Thymus (tissue), 14 donors: ENCODE measurements at places on chromosomes 1 and 21. TPM values are rescaled to one million over a fixed set of nuclear protein-coding genes. Genes with fewer than 3 reads are reported as not detected.

PEX11B gene
- 32.9 TPM for total RNA-seq

C1orf115 gene
- total RNA-seq = 3.5 TPM

SMCP gene
- total RNA-seq = not detected

B3GALT2 gene
- 0.38 TPM for total RNA-seq

ADGRB2 gene
- total RNA-seq = 6.0 TPM

CD48 gene
- total RNA-seq = 208 TPM

PDE4B gene
- 9.9 TPM for total RNA-seq

OR2L3 gene
- total RNA-seq = not detected

BSND gene
- total RNA-seq = 0.14 TPM

CLDN8 gene
- 0.05 TPM for total RNA-seq

COL16A1 gene
- total RNA-seq = 32.9 TPM

GLIS1 gene
- 0.05 TPM for total RNA-seq

C1QB gene
- 118 TPM for total RNA-seq

PRKAA2 gene
- 1.1 TPM for total RNA-seq

PCP4L1 gene
- 2.4 TPM for total RNA-seq

ARHGEF10L gene
- 1.9 TPM for total RNA-seq

KCNK1 gene
- total RNA-seq = 0.66 TPM

TRIM67 gene
- 0.05 TPM for total RNA-seq

OR2G6 gene
- not detected for total RNA-seq

DTL gene
- 23.4 TPM for total RNA-seq

SLC44A5 gene
- total RNA-seq = 0.05 TPM

RGSL1 gene
- not detected for total RNA-seq

FTCD gene
- total RNA-seq = 0.09 TPM

FAM131C gene
- 0.05 TPM for total RNA-seq

PGBD2 gene
- total RNA-seq = 8.0 TPM

UBL4B gene
- total RNA-seq = not detected

PKLR gene
- 0.19 TPM for total RNA-seq

TCEA3 gene
- total RNA-seq = 3.0 TPM

ATP6V1G3 gene
- total RNA-seq = not detected

RGS7 gene
- 0.05 TPM for total RNA-seq

OR2L2 gene
- under 0.01 TPM for total RNA-seq

ACTN2 gene
- total RNA-seq = 0.38 TPM

KISS1 gene
- total RNA-seq = 0.90 TPM

ERICH3 gene
- 5.2 TPM for total RNA-seq

PADI3 gene
- total RNA-seq = 0.09 TPM

GJA9 gene
- 0.05 TPM for total RNA-seq

VHLL gene
- not detected for total RNA-seq

AVPR1B gene
- 0.09 TPM for total RNA-seq

NPHS2 gene
- total RNA-seq = 0.05 TPM

GPR3 gene
- 0.09 TPM for total RNA-seq

NBPF20 gene
- total RNA-seq = 2.1 TPM

LEPROT gene
- total RNA-seq = 14.8 TPM

S100A14 gene
- total RNA-seq = 137 TPM

CHD1L gene
- 40.2 TPM for total RNA-seq

EXTL2 gene
- 10.6 TPM for total RNA-seq

CRP gene
- total RNA-seq = 0.05 TPM

SLC6A9 gene
- total RNA-seq = 0.57 TPM

NT5C1A gene
- 0.09 TPM for total RNA-seq

GTF2B gene
- 95.4 TPM for total RNA-seq

UTP25 gene
- 6.2 TPM for total RNA-seq

RAB29 gene
- 11.3 TPM for total RNA-seq

TEDDM1 gene
- not detected for total RNA-seq

OLFML2B gene
- 4.3 TPM for total RNA-seq

BCAR3 gene
- total RNA-seq = 7.9 TPM

RNU1-1 gene
- 17,380 TPM for total RNA-seq

OR2T11 gene
- total RNA-seq = under 0.01 TPM

C1orf35 gene
- total RNA-seq = 17.5 TPM

HSPA6 gene
- total RNA-seq = 1.1 TPM

EPHB2 gene
- total RNA-seq = 2.6 TPM
